ENCODE measurements at places on chromosomes 2 and 18. TPM values are rescaled to one million over a fixed set of nuclear protein-coding genes. Genes with fewer than 3 reads are reported as not detected.

- H3K4me1 ChIP-seq = peaks cover 8% of the 10 kb centered on the region
- no peak overlapping the region for H3K4me3 ChIP-seq
- H3K27ac ChIP-seq = no peak overlapping the region
- no peaks in the 10 kb centered on the region for H3K36me3 ChIP-seq
Measured at GRCh38 chr2:111127351-111127750, 6.6 kb downstream of the BCL2L11 start.

DNA sequence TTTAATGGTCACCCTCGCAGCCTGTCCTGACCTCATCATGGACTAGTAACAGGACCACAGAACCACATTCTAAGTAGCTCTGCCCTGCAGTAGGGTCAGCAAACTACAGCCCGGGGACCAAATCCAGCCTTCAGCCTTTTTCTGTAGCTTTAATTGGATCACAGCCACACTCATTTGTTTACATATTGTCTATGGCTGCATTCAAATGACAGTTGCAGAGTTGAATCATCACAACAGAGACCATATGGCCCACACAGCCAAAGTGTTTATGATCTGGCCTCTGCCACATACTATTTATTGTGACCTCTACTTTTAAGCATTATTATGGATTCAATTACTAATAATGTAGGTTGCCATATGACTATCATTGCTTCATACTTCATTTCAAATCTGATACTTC is 47.7 kb downstream of the MAP3K19 start:
- no peak overlapping the region for H3K4me3 ChIP-seq
- H3K27ac ChIP-seq = no peak overlapping the region
- H3K4me1 ChIP-seq = peaks cover under 1% of the 10 kb centered on the region
- no peaks in the 10 kb centered on the region for H3K36me3 ChIP-seq
- no peaks in the 10 kb centered on the region for H3K27me3 ChIP-seq

DNA sequence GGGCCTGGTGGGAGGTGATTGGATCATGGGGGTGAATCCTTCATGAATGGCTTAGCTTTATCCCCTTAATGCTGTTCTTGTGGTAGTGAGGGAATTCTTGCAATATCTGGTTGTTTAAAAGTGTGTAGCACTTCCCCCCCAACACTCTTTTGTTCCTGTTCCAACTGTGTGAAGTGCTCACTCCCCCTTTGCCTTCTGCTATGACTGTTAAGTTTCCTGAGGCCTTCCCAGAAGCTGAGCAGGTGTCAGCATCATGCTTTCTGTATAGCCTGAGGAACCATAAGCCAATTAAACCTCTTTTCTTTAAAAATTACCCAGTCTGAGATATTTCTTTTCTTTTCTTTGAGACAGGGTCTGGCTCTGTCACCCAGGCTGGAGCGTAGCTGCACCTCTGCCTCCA is 139.4 kb downstream of the RNF152 start:
- H3K4me3 ChIP-seq = no peak overlapping the region
- DNase-seq = no peak
- H3K4me1 ChIP-seq = peaks cover 2% of the 10 kb centered on the region
- H3K27me3 ChIP-seq = no peaks in the 10 kb centered on the region
- H3K36me3 ChIP-seq = no peaks in the 10 kb centered on the region
- H3K27ac ChIP-seq = no peak overlapping the region

DNA sequence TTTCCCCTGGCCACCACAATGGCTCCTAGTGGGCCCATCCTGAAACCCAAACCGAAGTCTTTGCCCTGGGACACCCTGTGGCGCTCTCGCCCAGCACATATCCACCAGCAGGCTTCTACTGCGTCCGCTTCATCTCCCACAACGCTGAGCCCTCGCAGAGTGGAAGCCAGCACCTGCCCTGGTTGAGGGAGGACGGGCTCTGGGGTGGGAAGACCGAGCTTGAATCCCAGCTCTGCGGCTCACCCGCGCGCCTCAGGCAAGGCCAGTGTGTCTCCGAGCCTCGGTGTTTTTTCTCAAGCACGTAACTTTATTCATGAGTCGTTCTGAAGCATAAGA is 15.6 kb downstream of the KLF11 start:
- H3K36me3 ChIP-seq = no peaks in the 10 kb centered on the region
- no peak overlapping the region for H3K4me3 ChIP-seq
- H3K27ac ChIP-seq = no peak overlapping the region
- H3K4me1 ChIP-seq = peaks cover 4% of the 10 kb centered on the region
- H3K27me3 ChIP-seq = no peaks in the 10 kb centered on the region

DNA sequence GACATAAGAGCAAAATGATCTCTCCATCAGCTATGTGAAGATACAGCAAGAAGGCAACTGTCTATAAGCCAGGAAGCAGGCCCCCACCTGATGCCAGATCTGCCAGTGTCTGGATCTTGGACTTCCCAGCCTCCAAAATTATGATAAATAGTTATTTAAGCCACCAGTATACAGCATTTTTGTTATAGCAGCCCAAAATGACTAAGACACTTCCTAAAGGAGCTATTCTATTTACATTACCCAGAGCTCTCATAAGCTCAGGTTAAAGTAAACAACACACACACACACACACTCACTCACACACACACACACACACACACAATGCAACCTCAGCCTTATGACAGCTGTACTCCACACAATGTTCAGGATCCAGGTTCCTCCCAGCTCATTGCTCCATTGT is 5.7 kb upstream of the YPEL5 start:
- H3K27ac ChIP-seq = no peak overlapping the region
- DNase-seq = no peak
- H3K27me3 ChIP-seq = no peaks in the 10 kb centered on the region

- DNase-seq = no peak
- H3K4me1 ChIP-seq = no peaks in the 10 kb centered on the region
- no peaks in the 10 kb centered on the region for H3K36me3 ChIP-seq
- no peak overlapping the region for H3K4me3 ChIP-seq
- H3K27ac ChIP-seq = no peak overlapping the region
Measured at GRCh38 chr2:191151331-191151730, 537 bp upstream of the STAT4 start.

DNA sequence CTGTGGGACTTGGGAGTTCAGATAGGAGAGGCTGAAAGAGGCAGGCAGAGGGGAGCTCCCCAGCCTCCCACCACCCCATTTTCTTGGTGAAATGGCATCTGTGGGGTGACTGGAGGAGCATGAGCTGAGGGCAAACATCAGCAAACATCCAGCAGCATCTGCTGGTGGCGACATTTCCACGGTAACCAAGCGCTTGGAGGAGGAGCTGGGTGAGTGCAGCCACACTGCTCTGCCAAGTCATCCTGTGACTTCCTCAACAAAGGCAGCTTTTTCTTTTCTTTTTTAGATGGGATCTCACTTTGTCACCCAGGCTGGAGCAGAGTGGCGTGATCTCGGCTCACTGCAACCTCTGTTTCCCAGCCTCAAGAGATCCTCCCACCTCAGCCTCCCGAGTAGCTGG is 5.6 kb downstream of the TXNL4A start:
- no peaks in the 10 kb centered on the region for H3K36me3 ChIP-seq
- DNase-seq = no peak
- H3K4me3 ChIP-seq = no peak overlapping the region
- no peaks in the 10 kb centered on the region for H3K27me3 ChIP-seq
- no peak overlapping the region for H3K27ac ChIP-seq

DNA sequence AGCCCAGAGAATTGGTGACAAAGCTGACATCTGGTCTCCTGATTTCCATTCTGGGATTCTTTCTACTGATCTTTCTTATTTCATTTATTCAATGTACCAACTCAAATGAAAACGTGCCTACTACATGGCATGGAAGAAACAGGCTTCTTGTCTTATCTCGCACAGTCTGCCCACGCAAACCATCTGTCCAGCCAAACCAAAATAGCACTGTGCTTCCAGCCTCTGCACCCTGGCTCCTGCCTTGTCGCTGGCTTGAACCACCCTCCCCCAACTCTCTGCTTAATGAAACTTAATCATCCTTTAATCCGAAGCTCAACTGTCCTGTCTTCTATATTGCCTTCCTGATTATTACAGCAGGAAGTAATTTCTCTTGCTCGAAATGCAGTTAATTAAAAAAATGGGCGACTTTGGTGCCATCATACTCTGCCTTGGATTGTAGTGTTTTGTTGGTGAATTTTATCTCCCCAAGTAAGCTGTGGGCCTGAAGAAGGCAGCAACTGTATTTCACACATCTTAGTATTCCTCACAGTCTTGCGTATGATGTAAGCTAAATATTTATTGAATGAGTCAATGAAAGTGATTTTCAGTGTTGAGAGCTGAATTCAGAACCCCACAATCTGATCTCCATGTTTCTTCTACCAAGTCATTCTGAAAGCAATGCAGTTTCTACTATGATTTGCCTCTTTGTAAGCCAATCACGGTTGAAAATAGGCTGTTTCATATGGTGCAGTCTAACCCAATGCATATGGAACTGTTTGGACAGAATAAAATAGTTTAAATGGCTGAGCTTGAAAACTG is 190.8 kb downstream of the TMEM247 start:
- peaks cover 9% of the 10 kb centered on the region for H3K4me1 ChIP-seq
- no peaks in the 10 kb centered on the region for H3K27me3 ChIP-seq
- no peaks in the 10 kb centered on the region for H3K36me3 ChIP-seq
- no peak overlapping the region for H3K27ac ChIP-seq
- no peak overlapping the region for H3K4me3 ChIP-seq

- no peak overlapping the region for H3K27ac ChIP-seq
- DNase-seq = no peak
- H3K27me3 ChIP-seq = no peaks in the 10 kb centered on the region
- H3K4me3 ChIP-seq = no peak overlapping the region
Measured at GRCh38 chr2:177711483-177712265, 319.1 kb downstream of the AGPS start.

GRCh38 chr2:231464576-231465540 is 574 bp upstream of the NCL start:
- peaks cover 5% of the 10 kb centered on the region for H3K4me1 ChIP-seq
- peak overlapping the region; percentile 91 for H3K27ac ChIP-seq
- H3K4me3 ChIP-seq = peak overlapping the region; percentile 79
- H3K36me3 ChIP-seq = no peaks in the 10 kb centered on the region

GRCh38 chr2:191853843-191854242 is 7.0 kb upstream of the CAVIN2 start:
- no peaks in the 10 kb centered on the region for H3K36me3 ChIP-seq
- no peaks in the 10 kb centered on the region for H3K27me3 ChIP-seq
- no peak overlapping the region for H3K4me3 ChIP-seq
- H3K4me1 ChIP-seq = no peaks in the 10 kb centered on the region
- no peak overlapping the region for H3K27ac ChIP-seq
- DNase-seq = no peak

GRCh38 chr18:70296289-70296688 is 7.4 kb downstream of the SOCS6 start:
- no peaks in the 10 kb centered on the region for H3K27me3 ChIP-seq
- H3K27ac ChIP-seq = no peak overlapping the region
- H3K4me3 ChIP-seq = no peak overlapping the region
- H3K36me3 ChIP-seq = no peaks in the 10 kb centered on the region
- no peak for DNase-seq
- peaks cover 12% of the 10 kb centered on the region for H3K4me1 ChIP-seq

DNA sequence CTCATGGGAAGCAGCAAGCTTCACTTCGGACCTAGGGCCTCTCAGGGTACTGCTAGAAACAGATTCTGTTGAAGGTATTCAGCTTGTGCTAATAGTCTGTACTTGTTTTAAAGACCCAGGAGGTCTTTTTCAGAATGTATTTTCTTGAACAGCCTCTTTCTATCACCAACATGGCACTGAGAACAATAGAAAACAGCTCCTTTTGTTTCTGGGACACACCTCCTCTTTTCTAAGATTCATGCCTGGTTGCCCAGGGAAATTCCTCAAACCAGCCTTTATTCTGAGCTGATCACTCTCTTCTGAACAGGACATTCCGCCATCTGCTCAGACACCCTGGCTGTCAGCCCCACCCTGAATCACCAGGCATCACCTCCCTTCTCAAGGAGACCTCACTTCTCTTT is 389.6 kb downstream of the TGIF1 start:
- no peaks in the 10 kb centered on the region for H3K36me3 ChIP-seq
- no peaks in the 10 kb centered on the region for H3K27me3 ChIP-seq
- DNase-seq = no peak
- no peaks in the 10 kb centered on the region for H3K4me1 ChIP-seq

- H3K27me3 ChIP-seq = no peaks in the 10 kb centered on the region
- DNase-seq = no peak
- H3K36me3 ChIP-seq = no peaks in the 10 kb centered on the region
Measured at GRCh38 chr2:177549171-177549570, 156.6 kb downstream of the AGPS start.

GRCh38 chr2:85445316-85446295 is 27.1 kb downstream of the SH2D6 start:
- H3K4me1 ChIP-seq = peaks cover 16% of the 10 kb centered on the region
- H3K4me3 ChIP-seq = no peak overlapping the region
- no peaks in the 10 kb centered on the region for H3K36me3 ChIP-seq
- no peaks in the 10 kb centered on the region for H3K27me3 ChIP-seq

- H3K27ac ChIP-seq = no peak overlapping the region
- no peaks in the 10 kb centered on the region for H3K4me1 ChIP-seq
- no peaks in the 10 kb centered on the region for H3K27me3 ChIP-seq
- no peak for DNase-seq
- H3K4me3 ChIP-seq = no peak overlapping the region
- H3K36me3 ChIP-seq = no peaks in the 10 kb centered on the region
Measured at GRCh38 chr2:50026236-50026635, 871.9 kb upstream of the FSHR start.

DNA sequence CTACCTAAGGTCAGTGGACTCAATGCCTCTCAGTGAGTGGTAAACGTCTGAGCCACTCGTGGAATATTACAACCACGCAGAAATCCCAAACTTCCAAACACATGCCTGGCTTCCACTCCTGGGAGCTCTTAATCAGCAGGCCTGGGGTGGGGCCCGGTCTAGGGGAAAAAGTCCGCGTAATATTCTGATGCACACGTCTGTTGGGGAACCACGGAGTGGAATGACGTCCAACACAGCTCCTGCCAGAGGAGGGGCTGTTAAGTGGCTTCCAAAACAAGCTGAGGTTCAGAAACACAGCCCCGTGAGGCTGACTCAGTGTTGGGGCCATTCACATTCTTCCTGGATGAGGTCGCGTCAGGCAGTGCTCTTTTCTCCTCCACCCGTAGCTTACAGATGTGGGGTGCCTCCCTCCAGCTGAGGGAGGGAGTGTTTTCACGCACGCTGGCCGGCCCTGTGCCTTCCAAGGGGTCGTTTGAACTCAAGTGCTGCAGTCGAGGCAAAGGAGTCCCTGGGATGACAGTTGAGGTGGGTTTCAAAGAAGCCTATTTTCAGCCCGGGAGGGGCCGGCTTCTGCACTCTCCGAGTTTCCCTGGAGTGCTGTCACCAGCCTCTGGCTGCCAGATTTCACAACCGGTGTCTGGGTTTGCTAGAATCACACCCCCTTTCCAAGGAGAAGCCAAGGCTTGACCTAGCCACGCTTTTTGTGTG is 73.1 kb downstream of the ACKR3 start:
- DNase-seq = peak; percentile 90
- H3K4me3 ChIP-seq = no peak overlapping the region
- no peaks in the 10 kb centered on the region for H3K27me3 ChIP-seq
- no peak overlapping the region for H3K27ac ChIP-seq
- H3K36me3 ChIP-seq = no peaks in the 10 kb centered on the region
- H3K4me1 ChIP-seq = peaks cover 2% of the 10 kb centered on the region

RHBDD1 gene
- total RNA-seq = 23.9 TPM

ANKRD62 gene
- not detected for total RNA-seq

CNOT11 gene
- 21.2 TPM for total RNA-seq

SIX2 gene
- total RNA-seq = not detected

MALL gene
- 2.1 TPM for total RNA-seq

FBXO15 gene
- total RNA-seq = 1.3 TPM

OTOS gene
- total RNA-seq = not detected

TMEM178A gene
- 2.1 TPM for total RNA-seq

ATP6V1C2 gene
- not detected for total RNA-seq

IL18R1 gene
- total RNA-seq = 2.1 TPM

CCDC150 gene
- 2.3 TPM for total RNA-seq

Data from ovary (tissue), 10 donors.